ENCODE measurements at places on chromosomes 11 and 22.
A peak's percentile ranks its signal among the peaks of the same experiment; 100 is the strongest.

DNA sequence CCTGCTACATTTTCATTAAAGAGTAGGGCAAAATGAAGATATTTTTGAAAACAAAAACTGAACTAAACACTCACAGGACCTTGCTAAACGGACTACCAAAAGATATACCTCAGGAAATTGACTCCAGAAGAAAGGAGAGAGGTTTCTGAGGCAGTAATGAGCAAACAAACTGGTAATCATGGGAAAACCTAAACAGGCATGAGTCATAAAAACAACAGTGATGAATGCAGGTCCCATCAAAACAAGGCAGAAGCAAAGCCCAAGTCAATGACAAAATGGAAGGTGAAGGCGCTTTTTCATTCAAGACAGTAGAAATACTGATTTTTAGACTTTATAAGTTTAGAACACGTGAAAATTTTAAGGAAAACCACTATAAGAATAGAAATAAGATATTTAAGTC is 104.5 kb downstream of the EFCAB6 start:
- no peak for DNase-seq

GRCh38 chr22:19480173-19480568 is 451 bp downstream of the CDC45 start:
- no peak for DNase-seq

GRCh38 chr22:45496451-45496941 is 6.2 kb upstream of the FBLN1 start:
- no peak for DNase-seq

DNA sequence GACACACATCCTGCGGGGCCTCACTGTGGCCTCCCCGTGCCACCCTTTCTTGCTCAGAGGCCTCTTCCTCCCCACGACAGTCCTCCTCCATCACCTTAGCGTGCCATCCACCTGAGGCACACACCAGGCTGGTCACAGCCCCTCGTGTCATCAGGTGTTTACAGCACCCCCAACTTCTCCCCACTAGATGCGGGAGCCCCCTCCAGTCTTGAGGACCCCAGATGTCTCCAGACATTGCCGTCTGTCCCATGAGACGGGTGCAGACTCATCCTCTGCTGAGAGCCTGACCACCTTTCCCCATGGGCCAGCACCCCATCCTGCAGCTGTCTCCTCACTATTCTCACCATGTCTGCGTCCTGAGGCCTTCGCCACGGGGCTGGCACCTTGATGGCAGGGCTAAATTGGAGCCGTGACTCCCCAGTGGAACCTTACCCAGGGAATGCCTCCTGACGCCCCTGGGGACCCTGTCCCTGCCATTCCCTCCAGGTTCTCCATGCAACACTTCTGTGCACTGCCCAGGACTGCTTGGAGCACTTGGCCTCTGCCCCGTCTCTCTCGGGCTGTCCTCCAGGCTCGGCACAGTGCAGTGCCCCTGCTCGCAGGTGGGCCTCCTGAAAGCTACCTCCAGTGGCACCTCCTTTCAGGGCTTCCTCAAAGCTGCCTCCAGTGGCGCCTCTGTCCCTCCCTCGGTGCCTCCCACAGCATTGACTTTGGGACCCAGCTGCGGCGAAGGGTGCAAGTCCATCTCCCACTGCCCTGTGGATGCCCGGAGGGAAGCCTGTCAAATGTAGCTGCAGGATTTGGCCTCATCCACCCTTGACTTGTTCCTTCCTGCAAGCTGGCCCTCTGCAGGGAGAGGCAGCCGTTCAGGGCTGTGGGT is 1386.8 kb downstream of the BRD1 start:
- DNase-seq, result no peak

GRCh38 chr11:47715082-47715669 is at the start of gene AGBL2:
Gene AGBL2, minus strand, starts transcription at chr11:47715369. Its CDS starts 719 bp downstream, at chr11:47714650.
- DNase-seq, result peak; percentile 85

GRCh38 chr11:95576146-95576845 is 213.3 kb downstream of the FAM76B start:
- DNase-seq, result no peak

GRCh38 chr11:95456714-95457491 is 225.9 kb upstream of the SESN3 start:
- DNase-seq, result no peak

DNA sequence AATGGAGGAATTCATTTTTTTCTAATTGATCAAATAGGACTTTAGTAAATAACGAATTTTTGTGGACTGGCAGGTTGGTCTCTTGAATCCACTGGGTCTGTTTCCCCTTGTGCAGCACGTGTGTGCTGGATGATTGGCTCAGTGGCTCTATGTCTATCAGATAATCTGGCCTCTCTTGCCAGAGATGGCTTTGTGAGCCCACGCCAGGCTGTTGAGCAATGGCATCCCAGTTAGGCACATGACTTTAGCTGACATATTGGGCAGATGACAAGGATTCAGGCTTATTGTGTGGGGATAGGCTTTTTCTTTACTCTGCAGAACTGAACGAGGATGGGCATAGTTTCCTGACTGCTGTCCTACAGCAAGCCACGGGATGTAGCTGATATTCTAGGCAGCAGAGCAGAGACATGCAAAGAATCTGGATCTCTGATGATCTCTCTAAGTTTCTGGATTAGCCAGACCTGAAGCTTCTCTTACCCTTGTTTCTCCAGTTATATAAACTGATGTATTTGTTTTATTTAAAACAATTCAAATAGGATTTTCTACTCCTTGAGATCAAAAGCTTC is 144.9 kb downstream of the ARHGAP42 start:
- DNase-seq, result no peak

GRCh38 chr11:36069576-36070212 is 125.8 kb downstream of the LDLRAD3 start:
- no peak for DNase-seq

DNA sequence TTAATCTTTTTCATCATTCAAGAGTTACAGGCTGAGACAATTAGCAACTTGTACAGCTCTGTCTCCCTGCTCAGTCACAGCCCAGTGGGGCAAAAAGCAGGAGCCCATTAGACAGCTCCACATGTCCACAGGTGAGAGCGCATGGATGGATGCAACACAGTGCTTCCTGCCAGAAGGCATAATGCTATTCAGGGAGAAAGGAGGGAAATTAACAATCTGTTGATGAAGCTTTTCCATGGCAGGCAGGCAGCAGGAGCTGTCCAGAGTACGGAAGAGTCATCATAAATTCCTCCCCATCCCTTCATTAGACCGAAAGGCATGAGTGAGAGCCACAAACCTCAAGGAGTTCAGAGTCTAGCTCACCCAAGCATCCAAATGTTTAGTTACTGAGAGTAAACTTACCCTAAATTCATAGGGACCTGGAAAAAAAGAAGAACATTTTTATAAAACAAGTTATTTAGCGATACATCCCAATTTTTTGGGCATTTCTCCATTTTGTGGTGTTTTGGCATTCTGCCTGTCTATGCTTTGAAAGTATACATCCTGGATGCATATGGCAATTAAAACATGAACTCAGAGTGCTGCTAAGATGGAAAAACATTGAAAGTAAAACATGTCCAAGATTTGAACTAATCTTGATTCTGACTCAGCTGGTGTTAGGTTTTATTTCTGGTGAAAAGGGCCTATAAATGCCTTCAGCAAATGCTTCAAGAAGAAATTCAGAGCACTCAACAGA is 428.1 kb downstream of the OPCML start:
- no peak for DNase-seq

Measured in activated CD4-positive, alpha-beta T cell treated with anti-CD3 and anti-CD28 coated beads, Interleukin-2, Interleukin-4, amounts not matched to agents 100 ng/mL and 50 ng/mL, durations not matched to agents 16 hours and 8 hours (primary cell).